Sigmoid colon (tissue), 7 donors: ENCODE measurements at places on chromosomes 11 and 22. TPM values are rescaled to one million over a fixed set of nuclear protein-coding genes. Genes with fewer than 3 reads are reported as not detected.

- H3K36me3 ChIP-seq = no peaks in the 10 kb centered on the region
- no peak for DNase-seq
- no peak overlapping the region for H3K27ac ChIP-seq
- no peaks in the 10 kb centered on the region for H3K27me3 ChIP-seq
Observed at GRCh38 chr22:50312371-50312770, 4.9 kb upstream of the PLXNB2 start.

DNA sequence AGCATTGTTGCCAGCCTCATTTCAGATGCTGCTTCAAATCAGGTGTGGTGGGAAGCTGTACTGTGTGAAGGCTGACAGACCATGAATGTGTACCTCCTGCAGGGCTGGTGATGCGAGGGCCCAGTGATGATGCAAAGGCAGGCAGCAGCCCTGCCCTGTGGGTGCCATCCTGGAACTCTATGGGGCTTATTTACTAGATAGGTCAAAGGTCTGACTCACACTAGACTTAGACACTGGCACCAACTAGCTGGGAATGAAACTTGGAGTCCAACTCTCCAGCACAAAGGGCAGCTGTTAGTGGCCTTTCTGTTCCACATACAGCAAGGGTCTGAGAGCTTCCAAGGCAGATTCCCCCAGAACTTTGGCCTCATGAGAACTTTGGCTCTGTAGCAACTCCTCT lies 138.4 kb downstream of the TTC17 start:
- H3K27ac ChIP-seq = no peak overlapping the region
- H3K27me3 ChIP-seq = no peaks in the 10 kb centered on the region
- H3K4me1 ChIP-seq = no peaks in the 10 kb centered on the region
- peaks cover 13% of the 10 kb centered on the region for H3K36me3 ChIP-seq

DNA sequence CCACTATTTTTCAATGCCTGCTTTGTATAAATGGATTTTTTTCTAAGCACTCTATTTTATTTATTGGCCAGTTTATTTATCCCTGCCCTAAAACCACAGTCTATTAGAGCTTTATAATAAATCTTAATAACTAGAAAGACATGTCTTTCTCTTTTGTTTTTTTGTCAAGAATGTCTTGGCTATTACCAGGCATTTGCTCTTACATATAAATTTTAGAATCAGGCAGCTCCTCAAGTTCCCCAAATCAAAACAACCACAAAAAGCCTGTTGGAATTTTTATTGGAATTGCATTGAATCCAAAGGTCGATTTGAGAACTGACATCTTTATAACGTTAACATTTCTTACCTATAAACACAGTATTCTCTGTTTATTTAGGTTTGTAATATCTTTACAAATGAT lies 85.8 kb upstream of the SC5D start:
- no peak for DNase-seq
- no peaks in the 10 kb centered on the region for H3K36me3 ChIP-seq
- H3K4me3 ChIP-seq = no peak overlapping the region
- no peaks in the 10 kb centered on the region for H3K27me3 ChIP-seq

DNA sequence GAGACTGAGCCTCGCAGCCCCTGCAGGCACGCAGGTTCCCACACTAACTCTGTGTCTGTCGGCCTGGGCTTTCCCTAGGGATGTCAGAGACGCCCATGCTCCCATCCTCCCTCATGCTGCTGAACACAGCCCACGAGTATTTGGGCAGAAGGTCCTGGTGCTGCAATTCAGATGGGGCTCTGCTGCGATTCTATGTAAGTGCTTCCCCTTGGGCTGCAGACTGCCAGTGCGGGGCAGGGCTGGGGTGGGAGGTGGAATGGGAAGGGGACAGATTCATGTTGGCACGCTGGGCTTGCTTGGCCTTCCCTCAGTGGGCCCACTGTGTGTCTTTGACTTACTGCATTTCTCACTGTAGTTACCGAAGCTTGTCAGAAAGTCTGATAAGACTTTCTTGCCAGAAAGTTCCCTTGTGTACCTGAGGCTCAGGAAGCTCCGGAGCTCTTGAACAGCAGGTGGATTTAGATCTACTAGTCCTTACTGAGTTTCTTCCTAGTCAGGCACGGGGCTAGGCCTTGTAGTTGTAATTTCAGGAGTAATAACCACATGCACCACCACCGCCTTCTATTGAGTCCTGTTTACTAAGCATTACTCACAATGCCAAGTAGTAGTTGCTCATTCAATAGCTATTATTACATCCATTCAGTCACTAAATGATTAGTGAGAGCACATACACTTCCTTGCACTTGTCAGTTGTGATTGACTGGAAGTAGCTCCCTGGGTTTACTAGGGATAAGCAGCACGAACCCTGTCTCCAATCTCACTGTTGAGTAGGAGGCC lies 65.2 kb downstream of the CABIN1 start:
- H3K4me1 ChIP-seq = peaks cover 15% of the 10 kb centered on the region
- peaks cover 19% of the 10 kb centered on the region for H3K36me3 ChIP-seq
- DNase-seq = peak; percentile 35
- no peak overlapping the region for H3K4me3 ChIP-seq

GRCh38 chr11:64130618-64131017 lies 35.3 kb downstream of the MACROD1 start:
- H3K4me3 ChIP-seq = no peak overlapping the region
- H3K27ac ChIP-seq = no peak overlapping the region
- no peaks in the 10 kb centered on the region for H3K36me3 ChIP-seq
- H3K27me3 ChIP-seq = no peaks in the 10 kb centered on the region

DNA sequence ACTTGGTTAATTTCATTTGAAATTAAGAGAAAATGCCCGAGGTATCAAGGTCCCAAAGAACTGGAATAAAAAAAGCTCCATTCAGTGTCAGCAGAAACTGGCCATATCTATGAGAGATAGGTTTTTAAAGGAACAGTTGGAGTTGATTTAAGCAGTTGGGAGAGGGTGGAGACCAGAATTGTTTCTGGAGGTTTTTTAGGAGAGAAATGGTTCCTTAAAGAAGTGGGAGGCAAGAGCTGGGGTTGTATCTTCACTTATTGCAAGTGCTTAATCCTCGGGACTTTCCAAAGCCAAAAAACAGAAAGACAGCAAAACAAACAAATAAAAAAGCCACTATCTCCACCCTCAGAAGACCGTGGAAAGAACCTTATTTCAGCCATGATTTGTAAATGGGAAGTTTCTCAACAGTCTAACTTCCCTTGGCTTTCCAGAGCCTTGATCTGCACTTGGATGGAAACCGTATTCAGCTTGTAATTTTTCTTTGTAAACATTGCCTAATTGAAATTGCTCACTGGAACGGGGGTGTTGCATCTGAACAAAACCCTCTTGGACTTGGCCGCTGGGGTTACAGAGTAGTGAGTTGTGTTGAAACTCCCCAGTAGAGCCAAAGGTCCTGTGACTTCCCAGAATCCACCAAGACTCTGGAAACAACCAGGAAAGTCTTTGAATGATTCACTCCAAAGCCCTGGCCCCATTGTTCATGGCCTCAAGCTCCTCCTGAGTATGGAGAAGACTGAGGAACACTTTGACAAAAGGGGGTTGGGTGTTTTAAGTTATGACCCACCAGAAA lies 115.6 kb downstream of the SLC1A2 start:
- peak; percentile 94 for DNase-seq
- H3K4me3 ChIP-seq = no peak overlapping the region
- H3K4me1 ChIP-seq = peaks cover 15% of the 10 kb centered on the region
- H3K27ac ChIP-seq = peak overlapping the region; percentile 55

Gene PATE4
- not detected for total RNA-seq

DNA sequence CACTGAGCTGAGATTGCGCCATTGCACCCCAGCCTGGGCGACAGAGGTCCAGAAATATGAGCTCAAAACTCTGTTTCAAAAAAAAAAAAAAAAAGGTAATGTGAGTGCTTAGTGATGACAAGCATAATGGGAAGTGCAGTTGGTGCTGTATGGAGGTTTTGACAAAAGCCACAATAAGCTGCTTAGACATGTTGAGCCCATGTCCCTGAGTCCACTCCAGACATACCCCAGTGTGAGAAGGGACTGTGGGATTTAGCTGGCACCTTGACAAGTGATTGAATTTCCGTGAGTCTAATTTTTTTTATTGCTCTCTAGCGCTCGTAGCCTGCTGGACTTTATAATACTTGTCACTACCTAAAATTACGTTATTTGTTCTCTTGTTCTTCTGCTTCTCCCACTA lies 15.1 kb upstream of the LGR4 start:
- no peaks in the 10 kb centered on the region for H3K36me3 ChIP-seq
- no peaks in the 10 kb centered on the region for H3K4me1 ChIP-seq
- no peak overlapping the region for H3K27ac ChIP-seq
- no peak overlapping the region for H3K4me3 ChIP-seq

DNA sequence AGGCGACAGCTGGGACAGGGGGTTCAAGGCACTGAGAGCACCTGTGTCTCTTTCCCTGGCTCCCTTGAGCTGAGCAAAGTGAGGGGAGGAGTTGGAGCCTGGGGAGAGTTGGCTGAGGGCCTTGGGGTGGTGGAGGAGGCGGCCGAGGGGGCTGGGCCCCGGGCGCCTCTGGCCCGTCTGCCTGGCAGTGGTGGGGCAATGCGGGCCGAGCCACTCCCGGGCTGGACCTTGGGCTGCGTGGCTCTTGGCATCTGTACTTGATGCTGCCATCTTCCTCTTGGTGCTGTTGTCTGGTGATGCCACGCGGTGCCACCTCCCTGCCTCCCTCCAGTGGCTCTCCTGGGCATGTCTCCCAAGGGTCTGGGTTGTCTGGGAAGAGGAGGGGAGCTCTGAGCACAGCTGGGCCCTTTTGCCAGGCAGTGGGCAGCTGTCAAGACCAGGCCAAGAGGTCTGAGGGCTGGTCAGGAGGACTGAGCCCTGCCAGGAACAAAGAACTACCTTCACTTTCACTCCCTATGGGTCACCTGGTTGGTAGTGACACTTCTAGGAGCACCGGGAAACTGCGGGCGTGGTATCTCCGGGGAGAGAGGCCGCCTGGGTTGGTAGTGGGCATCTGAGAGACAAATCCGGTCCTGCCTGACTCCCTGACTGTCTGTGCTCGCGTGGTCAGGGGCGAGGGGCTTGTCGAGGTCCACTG lies 1.3 kb downstream of the GRIK4 start:
- H3K27me3 ChIP-seq = peaks cover 14% of the 10 kb centered on the region
- no peak for DNase-seq
- H3K4me3 ChIP-seq = no peak overlapping the region
- H3K36me3 ChIP-seq = no peaks in the 10 kb centered on the region
